ENCODE measurements at places on chromosomes 6 and 20.

DNA sequence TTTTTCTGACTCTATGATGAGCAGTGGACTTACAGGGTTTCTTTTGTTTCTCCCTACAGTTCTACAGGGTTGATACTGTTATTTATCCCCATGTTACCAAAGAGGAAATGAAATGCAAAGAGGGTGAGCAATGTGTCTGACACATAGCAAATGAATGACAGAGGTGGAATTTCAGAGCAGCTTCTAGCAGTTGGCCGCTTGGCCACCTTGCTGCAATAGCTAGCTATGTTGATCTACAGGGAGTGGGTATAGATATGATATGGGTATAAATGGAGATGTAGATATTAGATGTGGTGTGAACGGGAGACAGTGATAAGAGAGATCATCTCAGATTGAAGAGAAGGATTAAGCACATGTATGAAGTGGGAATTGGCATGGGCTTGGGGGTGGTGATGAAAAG is 10.9 kb upstream of the SLC22A3 start:
- H3K4me3 ChIP-seq, result no peak overlapping the region
- H3K27ac ChIP-seq, result no peak overlapping the region
- H3K4me1 ChIP-seq, result no peaks in the 10 kb centered on the region
- DNase-seq, result no peak

GRCh38 chr6:110492584-110492983 is 16.2 kb upstream of the SLC22A16 start:
- DNase-seq, result no peak
- no peak overlapping the region for H3K27ac ChIP-seq
- H3K4me3 ChIP-seq, result no peak overlapping the region
- H3K4me1 ChIP-seq, result no peaks in the 10 kb centered on the region
- H3K36me3 ChIP-seq, result no peaks in the 10 kb centered on the region

DNA sequence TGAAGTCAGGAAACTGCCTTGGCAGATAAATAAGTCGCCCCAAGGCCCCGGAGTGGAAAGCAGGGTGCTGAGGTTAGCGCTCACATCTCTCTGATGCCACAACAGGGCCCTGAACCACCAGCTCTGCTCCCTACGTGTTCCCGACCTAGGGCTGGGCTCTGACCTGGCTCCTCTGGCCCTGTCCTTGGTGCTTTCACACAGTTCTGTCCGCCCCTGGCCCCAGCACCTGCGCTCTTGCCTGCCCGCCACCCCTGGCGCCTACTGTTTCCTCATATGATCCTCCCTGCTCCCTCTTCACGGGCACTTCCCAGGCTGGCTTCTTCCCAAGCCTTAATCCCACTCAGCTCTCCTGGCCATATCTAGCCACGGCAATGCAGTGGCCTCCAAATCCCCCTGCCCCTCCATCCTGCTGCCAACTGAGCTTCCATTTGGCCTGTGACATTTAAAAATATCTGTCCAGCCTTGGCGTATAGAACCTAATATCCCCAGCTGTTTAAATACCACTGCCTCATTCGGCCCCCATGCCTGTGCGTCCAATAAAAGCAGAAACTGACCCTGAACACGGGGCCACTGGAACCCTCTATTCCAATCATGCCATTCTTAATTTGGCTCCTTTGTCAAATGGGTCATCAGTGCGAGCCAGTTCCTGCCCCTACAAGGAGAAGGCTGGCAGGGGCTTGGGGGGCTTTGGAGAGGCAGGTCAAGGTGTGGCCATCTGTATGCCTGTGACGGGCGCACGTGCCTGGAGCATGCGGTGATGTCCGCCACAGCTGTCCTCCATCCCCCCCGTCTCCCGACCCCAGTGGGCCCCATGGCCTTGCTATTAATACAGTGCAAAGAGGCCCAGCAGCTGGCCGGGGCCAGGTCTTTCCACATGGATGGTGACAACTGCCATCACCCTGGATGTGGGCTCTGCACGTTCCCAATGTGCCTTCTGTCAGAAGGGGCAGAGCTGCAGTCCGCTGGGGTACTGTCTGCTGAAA is 27.7 kb downstream of the GNAS-AS1 start:
- H3K4me1 ChIP-seq, result no peaks in the 10 kb centered on the region
- no peak for DNase-seq
- no peak overlapping the region for H3K27ac ChIP-seq
- H3K4me3 ChIP-seq, result no peak overlapping the region

- no peak overlapping the region for H3K27ac ChIP-seq
- H3K36me3 ChIP-seq, result no peaks in the 10 kb centered on the region
- DNase-seq, result no peak
- H3K27me3 ChIP-seq, result no peaks in the 10 kb centered on the region
Measured at GRCh38 chr6:156434795-156435190, 342.4 kb upstream of the ARID1B start.

DNA sequence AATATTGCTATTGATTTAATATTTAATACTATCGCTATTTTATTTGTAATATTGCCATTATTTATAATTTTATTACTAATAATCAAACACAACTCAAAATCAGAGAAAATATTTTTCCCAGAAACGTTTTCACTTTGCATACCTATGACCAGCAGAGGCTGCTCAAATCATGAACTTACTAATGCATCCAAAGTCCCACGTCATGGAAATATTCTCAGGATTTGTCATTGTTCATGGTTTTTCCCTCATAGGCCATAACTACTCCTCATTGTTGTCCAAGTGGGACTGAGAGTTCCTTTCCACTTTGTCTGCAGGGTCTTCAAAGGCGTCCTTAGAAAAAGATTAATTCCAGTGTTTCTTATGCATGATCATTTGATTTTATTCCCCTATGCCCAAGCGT is 344.8 kb downstream of the THBS2 start:
- H3K4me3 ChIP-seq, result no peak overlapping the region
- H3K4me1 ChIP-seq, result no peaks in the 10 kb centered on the region
- H3K27ac ChIP-seq, result no peak overlapping the region

- no peak overlapping the region for H3K4me3 ChIP-seq
- H3K27ac ChIP-seq, result peak overlapping the region; percentile 97
- no peaks in the 10 kb centered on the region for H3K27me3 ChIP-seq
- no peak for DNase-seq
- peaks cover 75% of the 10 kb centered on the region for H3K36me3 ChIP-seq
Measured at GRCh38 chr20:10651227-10651990, 22.4 kb downstream of the JAG1 start.
